Activated T-helper 17 cell treated with anti-CD3 and anti-CD28 coated beads, Interleukin-2, amount 50 U/mL, for 72 hours (primary cell): ENCODE measurements at places on chromosomes 7 and 10. TPM values are rescaled to one million over a fixed set of nuclear protein-coding genes. Genes with fewer than 3 reads are reported as not detected.

- no peak for ATAC-seq
These were observed 41.6 kb downstream of the LAMB1 start for GRCh38 chr7:107961405-107961804.

DNA sequence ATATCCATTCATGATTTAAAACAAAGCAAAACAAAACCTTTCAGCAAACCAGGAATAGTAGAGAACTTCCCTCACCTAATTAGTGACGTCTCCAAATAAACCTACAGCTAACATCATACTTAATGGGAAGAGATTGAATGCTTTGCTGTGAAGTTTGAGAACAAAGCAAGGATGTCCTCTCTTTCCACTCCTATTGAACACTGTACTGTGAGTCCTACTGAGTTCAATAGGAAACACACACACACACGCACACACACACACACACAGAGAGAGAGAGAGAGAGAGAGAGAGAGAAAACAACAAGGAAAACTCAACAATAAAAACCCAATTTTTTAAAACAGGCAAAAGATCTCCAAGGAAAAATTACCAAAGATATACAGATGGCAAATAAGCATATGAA lies 32.3 kb downstream of the PODXL start:
- ATAC-seq, result no peak

GRCh38 chr7:94510582-94511496 lies 1.2 kb downstream of the CASD1 start:
- ATAC-seq, result peak; percentile 9

FAM25A gene
- total RNA-seq, result not detected
